ENCODE measurements at places on chromosomes 12 and 14. TPM values are rescaled to one million over a fixed set of nuclear protein-coding genes. Genes with fewer than 3 reads are reported as not detected.

The SERPINA10 gene
- total RNA-seq: not detected

The SRRM4 gene
- not detected for total RNA-seq

The KERA gene
- not detected for total RNA-seq

- no peak for DNase-seq
Measured at GRCh38 chr12:109458771-109459208, 18.3 kb downstream of the KCTD10 start.

DNA sequence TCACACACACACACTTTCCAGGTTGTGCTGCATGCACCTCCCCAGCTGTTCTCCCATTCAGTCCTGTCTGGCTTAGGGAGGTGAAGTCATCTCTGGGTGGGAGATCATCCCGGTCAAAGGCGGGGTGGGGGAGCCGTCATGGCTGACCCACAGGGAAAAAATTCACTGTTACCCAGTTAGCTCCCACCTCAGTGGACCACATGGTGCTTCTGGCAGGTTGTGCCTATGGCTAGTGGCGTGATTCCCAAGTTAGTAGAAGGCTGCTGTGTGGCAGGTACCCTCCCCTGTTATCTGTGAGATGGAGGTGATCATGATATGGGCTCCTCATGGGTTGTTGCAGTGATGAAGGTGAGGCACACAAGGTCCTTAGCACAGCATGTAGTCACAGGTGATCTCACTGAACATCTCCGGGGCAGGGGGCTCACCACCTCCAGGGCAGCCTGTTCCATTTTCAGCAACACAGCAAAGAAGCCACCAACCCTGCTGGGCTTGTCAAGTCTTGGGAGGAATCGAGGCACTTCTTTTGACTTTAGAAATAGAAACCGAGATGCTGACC is 154.9 kb upstream of the CCND2 start:
- DNase-seq: no peak

- DNase-seq: no peak
Measured at GRCh38 chr14:28406196-28406595, 360.4 kb upstream of the FOXG1 start.

DNA sequence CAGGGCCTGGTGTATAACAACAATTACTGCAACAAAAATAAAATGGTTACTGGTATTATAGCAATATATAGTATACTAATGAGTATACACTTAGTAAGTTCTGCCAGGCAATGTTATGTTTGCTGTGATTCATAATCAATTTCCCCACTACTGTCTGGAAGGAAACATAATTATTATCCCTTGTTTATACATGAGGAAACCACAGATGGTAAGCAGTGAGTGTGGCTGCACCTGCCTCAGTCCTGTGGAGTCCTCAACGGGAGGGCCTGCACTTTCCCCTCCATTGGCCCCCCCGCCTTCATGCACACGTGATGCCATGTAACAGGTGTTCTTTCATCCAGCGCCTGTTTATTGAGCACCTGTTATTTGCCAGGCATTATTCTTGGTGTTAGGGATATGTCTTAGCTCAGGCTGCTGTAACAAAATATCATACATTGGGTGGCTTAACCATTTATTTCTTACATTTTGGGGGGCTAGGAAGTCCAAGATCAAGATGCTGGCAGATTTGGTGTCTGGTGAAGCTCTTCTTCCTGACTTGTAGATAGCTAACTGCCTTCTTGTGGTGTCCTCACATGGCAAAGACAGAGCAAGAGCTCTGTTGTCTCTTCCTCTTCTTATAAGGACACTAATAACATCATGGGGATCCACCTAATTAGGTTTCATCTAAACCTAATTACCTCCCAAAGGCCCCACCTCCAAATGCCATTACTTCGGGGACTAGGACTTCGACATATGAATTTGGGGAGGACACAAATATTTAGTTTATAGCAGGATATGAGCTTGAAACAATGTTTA is 59.5 kb upstream of the CHGA start:
- no peak for DNase-seq

DNA sequence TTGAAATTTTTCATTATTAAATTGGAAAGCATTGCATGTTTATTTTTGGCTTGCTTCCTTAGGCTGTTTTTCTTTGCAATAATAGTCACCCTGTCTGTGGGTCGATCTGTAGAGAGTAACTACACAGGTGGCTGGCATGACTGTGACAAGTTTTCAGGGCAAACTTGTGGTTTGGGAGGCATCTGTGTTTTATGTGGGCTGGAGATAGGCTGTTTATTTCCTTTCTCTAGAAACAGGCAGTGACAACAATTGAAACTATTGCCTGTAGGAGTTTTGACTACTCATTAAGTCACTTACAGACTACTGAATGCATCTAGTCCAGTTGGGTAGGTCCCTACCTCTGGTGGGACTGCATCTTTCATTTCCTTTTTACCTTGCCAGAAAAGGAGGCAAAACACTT is 155.6 kb downstream of the DYRK2 start:
- DNase-seq: no peak

Data from spleen (tissue), 13 donors.